ENCODE measurements at places on chromosomes 4 and X.
A peak's percentile ranks its signal among the peaks of the same experiment; 100 is the strongest.

- DNase-seq, result no peak
These were observed 438.7 kb downstream of the RPA4 start for GRCh38 chrX:97322401-97322800.

DNA sequence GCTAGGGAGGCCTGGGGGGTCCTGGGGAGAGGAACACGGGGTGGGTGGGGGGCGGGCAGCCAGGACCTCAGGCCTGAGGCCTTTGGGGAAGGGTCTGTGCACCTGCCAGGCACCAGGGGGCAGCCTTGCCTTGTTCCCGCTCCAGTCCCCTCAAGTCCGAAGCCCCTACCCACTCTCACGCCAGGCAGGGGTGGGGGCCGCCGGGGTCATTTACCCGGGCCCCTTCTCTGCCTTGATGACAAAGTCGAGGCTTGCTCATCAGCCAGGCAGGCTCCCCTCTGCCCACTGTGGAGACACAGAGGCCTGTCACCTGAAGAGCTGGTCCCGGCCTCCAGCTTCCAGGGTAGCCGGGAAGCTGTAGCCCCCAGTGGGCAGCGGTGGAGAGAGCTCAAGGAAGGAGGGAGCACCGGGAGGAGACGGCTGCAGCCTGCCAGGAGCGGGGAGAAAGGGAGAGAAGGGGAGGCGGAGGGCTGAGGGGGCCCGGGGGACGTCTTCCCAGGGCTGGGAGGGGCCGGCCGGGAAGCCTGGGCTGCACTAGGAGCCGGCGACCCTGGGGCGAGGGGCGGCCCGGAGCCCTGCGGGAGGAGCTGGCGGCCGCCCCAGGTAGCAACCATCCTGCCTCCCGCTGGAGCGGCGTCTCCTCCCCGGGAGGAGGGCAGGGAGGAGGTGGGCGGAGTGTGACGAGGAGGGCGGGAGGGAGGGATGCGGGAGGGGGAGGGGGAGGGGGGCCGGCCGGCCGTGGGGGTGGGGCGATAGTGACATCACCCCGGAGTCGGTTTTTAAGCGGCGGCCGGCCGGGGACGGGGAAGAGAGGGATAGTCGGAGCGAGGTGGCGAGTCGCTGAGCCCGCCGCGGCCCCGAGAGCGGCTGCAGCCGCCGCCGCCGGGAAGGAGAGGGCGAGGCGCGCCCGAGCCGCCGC, at the start of gene SLC6A8:
Gene SLC6A8, plus strand, starts transcription at position 806 of the 919 bp plus-strand sequence. CDS start 649 bp downstream, outside the sequence.
- DNase-seq, result peak; percentile 71

- no peak for DNase-seq
These were observed 2.7 kb downstream of the PAICS start for GRCh38 chr4:56438766-56439165.

- DNase-seq, result no peak
These were observed 57.6 kb upstream of the ADRA2C start for GRCh38 chr4:3708611-3709010.

GRCh38 chr4:185529413-185529812, 5.9 kb downstream of the PDLIM3 start:
- DNase-seq, result no peak

- DNase-seq, result no peak
These were observed 434.3 kb upstream of the FAT1 start for GRCh38 chr4:187158003-187158402.

Measured in RWPE1 (cell line).